NCI-H510A (cell line): ENCODE measurements at places on chromosomes 6 and 20.

DNA sequence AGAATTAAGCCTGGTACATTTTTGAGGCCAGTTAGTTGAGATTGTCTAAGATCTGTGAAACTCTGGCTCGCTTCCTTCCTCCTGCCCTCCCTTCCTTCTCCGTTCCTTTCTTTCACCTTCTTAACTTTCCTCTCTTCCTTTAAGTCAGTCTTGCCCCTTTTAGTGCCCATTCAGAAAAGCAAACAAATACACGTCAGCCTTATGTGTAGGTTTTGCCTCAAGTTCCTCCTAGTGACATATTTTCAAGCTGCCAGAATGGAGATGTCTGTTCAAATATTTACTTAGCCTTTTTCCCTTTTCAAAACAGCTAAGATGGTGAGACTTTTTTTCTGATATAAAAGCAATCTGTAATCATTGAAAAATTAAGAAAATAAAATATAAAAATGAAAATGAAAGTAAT is 178.4 kb downstream of the FARS2 start:
- no peak for DNase-seq

- no peak for DNase-seq
Measured at GRCh38 chr6:19547507-19547906, 289.7 kb upstream of the ID4 start.

GRCh38 chr6:73565767-73566485 is 45.1 kb upstream of the EEF1A1 start:
- DNase-seq = no peak

- no peak for DNase-seq
Measured at GRCh38 chr20:64157878-64158277, 6.4 kb upstream of the MYT1 start.

- peak; percentile 8 for DNase-seq
Measured at GRCh38 chr6:131652472-131652871, 15.4 kb downstream of the ENPP3 start.
